ENCODE measurements at places on chromosomes 2 and 18.

DNA sequence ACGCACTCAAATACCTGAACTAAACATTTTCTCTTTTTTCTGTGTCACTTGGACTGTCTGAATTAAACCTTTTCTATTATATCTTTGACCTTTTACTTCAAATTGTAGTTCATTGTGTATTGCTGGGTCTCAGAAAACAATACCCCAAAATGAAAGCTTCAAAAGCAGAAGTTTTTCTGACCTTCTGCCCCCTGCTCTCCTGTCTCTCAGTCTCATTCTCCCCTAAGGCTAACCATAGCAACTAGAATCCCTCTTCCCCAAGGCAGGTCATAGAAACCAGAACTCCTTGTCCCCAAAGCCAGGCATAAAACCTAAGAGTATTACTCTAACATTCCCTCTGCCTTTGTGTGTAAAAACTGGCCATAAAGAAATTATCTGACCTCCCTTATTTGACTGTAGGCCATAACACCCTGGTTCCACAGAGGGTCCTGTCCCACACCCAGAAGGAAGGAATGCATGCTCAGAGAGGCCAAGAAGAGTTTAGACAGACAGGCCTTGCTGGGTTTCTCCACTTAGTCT, 93.5 kb upstream of the B3GNT2 start:
- DNase-seq: no peak

GRCh38 chr2:129619471-129619870, 360.0 kb upstream of the RAB6C start:
- no peak for DNase-seq

DNA sequence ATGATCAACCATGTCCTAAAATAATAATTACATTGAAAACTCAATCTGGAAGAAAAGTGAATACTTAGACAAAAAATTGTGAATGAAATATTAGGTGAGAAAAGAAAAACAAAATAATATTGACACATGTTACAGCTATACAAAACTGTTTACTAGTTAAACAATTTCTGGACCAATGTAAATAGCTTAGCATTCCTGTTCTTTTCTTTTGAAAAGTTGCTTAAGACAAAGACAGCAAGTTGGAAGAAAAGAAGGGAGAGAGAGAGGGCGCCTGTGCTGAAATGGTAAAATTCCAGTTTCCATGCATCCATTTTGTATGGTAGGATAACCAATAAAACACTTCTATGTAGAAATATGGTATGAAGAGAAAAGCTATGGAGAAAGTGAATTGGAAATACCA, 94.1 kb upstream of the RFX8 start:
- DNase-seq: no peak

DNA sequence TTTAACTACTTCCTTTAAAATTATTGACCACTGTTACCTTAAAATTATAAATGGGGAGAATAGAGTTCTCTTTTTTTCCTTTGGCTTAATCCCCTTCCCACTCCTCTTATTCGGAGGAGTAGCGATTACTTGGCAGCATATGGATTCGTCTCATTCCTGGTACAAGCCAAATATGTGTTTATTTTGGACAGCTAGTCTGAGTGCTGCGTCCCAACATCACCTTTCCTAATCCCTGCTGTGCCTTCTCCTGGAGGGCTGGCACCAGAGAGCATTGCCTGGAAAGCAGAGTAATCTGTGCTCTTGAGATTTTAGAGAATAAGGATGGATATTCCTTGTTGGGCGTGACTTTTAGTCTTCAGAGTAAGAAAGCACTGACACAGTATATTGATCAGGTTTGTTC, 185.6 kb downstream of the AGAP1 start:
- no peak for DNase-seq

- no peak for DNase-seq
These were observed 156.8 kb downstream of the PAX3 start for GRCh38 chr2:222142027-222142426.

DNA sequence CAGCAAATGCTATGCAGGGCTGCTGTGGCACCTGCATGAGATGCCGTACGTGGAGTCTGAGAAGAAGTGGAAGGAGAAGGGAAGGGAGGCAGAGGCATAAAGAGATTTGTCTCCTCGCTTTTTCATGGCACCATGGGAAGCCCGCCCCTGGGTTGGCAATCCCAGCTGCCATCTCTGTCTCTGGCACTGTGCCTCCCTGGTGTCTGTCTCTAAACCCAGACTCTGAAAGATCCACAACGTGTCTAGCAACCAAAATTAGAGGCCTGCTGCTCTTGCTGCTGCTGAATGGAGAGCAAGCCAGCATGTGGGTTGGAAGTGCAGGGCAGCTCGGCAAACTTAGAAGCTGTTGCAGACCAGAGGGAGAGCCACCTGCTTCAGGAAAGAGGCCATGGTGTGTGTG, 53.1 kb downstream of the INO80C start:
- no peak for DNase-seq

DNA sequence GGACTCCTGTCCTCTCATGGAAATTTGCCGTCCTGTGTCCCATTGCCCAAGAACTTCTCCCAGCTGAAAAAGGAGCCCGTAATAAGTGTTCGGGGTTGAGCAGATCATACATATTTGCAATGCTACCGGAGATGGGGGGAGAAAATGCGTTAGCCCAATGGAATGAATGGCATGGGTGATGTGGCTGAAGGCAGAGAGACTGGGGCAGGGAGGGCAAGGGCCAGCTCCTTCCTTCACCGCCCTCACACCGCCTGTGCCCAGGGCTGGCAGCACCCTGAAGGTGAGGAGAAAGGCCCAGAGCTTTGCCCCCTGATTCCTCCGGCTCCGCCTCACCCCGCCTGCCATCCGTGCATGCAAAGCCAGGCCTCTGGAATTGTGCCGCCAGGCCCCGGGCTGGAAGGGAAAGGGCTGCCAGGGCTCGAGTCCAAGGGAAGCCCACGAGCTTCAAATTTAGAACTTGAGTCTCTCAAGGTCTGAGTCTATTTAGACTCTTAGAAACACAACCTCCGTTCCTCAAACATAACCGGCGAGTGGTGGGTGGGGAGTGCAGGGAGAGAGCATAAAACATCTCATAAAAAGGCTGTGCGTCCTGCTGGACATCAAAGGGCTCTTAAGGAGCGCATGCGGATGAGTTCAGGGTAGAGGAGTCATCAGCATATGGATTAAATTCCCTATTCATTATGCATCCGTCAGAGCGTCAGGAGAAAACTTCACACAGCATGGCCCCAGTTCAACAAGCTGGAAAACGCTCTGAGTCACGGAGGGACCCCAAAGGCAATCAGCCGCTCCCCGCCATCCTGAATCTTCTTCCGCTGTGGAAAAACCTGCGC, 121.7 kb upstream of the GLI2 start:
- no peak for DNase-seq

DNA sequence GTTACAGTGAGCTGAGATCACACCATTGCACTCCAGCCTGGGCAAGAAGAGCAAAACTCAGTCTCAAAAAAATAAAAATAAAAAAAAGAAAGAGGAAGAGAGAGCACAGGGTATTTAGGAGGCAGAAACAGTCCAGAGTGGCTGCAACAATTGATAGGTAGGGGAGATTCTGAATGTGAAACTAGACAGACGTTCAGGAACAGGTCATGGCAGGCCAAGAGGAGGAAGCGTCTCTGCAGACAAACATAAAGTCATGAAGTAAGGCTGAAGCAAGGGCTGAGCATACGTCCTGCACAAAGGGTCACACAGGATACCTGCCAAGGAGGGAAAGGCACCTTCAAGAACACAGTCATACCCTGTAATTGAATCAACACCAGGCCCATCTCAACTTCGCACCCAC, 64.1 kb upstream of the ZNF532 start:
- no peak for DNase-seq

GRCh38 chr2:195308163-195308562, 348.9 kb upstream of the SLC39A10 start:
- DNase-seq: no peak

DNA sequence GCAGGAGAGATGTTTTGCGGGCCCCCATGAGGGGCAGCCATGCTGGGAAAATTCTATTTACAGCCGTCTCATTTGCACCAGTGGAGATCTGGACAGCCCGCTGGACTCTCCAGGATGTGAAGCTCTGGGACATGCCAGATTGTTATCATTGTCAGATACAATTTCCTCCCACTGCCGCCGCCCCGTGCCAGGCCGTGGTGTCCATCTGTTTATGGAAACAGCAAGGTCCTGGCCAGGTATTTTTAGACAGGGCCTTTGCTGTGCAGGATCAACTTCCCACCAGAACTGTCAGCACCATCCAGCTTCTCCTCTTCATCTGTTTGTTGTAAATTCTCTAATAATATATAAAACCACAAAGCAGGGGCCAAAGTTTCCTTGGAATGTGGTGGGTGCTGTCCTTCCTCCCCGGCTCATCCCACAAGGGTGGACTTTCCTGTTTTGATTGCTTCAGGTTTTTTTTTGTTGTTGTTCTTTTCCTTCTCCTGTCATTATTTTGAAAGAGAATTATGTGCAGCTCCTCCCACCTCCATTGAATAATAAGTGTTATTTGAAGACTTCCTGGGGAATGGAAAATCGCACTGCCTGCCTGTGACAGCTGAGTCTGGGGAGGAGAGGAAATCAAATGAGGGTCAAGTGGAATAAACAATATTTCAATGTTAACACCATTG, 398.1 kb downstream of the TNS1 start:
- no peak for DNase-seq

GRCh38 chr2:126720638-126721037, 64.7 kb downstream of the GYPC start:
- no peak for DNase-seq

- DNase-seq: no peak
These were observed 372.0 kb downstream of the KCNJ3 start for GRCh38 chr2:155070489-155070888.

GRCh38 chr18:67456711-67457110, 59.8 kb downstream of the DSEL start:
- no peak for DNase-seq

DNA sequence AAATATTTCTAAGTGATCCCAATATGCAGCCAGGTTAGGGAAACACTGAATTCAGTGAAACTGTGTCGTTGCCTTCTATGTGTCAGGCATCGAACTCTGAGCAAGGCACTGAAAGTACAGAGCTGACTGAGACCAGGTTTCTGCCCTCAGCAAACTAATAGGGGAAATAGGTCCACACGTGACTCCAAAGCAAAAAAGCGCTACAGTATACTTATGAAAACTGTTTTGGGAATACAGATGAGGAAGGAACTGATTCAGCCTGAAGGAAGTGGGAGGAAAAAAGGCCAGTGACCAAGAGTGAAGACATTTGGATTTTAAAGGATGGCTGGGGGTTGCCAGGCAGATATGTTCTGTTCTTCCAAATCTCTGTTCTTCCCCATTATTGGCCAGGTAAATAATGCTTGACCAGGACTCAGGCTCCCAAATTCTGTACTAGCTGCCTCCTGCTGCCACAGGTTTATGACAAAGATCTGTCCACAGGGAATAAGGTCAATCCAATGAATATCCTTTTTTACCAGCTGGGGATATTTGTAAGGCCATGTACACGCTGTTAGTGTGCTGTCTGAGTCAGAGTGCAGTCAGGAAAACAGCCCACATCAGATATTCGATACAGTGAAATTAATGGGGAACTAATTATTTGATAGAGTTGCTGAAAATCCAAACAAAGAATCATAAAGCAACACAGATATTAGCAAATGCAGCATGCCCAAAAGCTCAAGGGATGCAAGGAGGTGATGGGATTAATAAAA, 24.5 kb upstream of the INPP4A start:
- DNase-seq: no peak

GRCh38 chr2:106798826-106799552, 87.0 kb downstream of the ST6GAL2 start:
- no peak for DNase-seq

DNA sequence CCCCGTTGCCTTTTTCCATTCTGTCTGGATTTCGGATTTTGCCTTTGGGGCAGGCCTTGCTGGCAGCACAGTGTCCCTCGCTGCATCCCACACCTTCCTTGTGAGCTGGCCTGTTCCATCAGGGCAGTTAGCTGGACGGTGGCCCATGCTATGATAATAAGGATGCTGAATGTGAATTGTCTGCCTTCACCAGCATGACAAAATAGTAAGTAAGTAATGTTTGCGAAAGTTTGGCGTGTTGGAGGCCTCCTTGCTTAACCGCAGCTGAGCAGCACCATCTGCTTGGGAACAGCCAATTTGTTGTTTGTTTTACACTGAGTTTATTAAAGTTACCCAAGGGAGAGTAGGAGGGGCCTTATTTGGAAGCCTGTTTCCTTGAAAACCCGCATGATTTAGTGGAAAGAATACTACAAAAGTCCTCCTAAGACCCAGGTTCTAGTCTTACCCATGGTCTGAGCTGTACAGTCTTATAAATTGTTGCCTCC, 469.7 kb upstream of the FANCL start:
- no peak for DNase-seq

DNA sequence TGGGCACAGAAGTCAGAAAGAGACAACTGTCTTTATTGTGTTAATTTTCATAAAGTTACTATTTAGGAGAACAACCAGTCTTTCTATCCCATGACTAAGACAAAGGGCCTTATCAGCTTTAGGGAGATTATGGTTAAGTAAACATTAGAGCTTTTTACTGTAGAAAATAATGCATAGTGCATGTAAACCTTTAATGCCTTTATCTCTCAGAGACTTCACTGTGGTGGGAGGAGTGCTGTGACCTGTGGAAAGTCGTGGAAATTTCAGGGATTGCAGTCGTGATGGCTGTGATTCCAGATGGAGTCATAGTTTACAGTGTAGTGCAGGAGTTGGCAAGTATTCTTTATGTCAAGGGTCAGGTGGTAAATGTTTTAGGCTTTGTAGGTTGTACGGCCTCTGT, 15.8 kb downstream of the ZNF236 start:
- no peak for DNase-seq

GRCh38 chr2:74690571-74690970, 36.5 kb downstream of the SEMA4F start:
- no peak for DNase-seq

- no peak for DNase-seq
These were observed 500.2 kb downstream of the XIRP2 start for GRCh38 chr2:167388497-167388896.

DNA sequence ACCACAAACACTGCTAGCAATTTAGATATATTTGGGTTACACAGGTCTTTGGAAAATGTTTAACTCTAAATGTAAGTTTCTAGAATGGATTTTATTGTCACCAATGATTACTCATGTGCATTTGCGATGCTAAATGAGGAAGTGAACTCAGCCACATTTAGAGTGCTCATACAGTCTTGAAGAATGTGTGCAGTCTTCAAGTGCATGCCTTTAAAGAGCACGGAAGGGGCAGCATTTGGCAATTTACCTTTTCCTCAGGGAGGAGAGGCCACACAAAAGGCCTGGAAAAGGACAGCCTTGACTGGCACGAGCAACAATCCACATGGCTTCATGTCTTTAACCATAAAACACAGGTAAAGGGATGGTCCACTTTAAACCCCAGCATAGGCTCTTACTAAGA, 78.5 kb upstream of the STK17B start:
- DNase-seq: no peak

- no peak for DNase-seq
These were observed 189.6 kb downstream of the DSC3 start for GRCh38 chr18:30852980-30853379.

DNA sequence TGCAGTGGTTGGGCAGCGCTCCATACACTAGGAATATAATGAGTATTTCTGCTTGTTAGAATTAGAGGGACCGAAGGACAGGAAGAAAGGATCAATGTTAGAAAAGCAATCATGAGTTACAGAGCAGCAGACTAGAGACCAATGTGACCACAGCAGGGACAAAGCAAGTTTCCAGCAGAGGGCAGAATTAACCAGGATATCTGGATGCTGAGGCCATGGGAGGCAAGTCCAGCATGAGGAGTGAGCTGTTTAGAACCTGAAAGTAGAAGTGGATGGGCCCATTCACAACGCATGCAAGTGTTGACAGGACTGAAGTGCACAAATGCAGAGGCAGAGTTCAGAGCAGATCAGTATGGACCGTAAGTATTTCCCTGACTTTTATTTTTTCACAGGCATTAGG, 910.4 kb upstream of the GYPC start:
- DNase-seq: no peak

Data from stimulated activated CD4-positive, alpha-beta T cell treated with anti-CD3 and anti-CD28 coated beads, Interleukin-4, amount 100 ng/mL, for 48 hours (primary cell).